Right cardiac atrium (tissue), 5 donors: ENCODE measurements at places on chromosomes 11 and 22.

GRCh38 chr11:117189941-117190544 is 9.1 kb upstream of the TAGLN start:
- DNase-seq = peak; percentile 34

GRCh38 chr11:106275151-106275550 is 197.7 kb downstream of the AASDHPPT start:
- DNase-seq = no peak

- DNase-seq = peak; percentile 76
These were observed 109.2 kb downstream of the CSNK2A3 start for GRCh38 chr11:11243590-11244469.

DNA sequence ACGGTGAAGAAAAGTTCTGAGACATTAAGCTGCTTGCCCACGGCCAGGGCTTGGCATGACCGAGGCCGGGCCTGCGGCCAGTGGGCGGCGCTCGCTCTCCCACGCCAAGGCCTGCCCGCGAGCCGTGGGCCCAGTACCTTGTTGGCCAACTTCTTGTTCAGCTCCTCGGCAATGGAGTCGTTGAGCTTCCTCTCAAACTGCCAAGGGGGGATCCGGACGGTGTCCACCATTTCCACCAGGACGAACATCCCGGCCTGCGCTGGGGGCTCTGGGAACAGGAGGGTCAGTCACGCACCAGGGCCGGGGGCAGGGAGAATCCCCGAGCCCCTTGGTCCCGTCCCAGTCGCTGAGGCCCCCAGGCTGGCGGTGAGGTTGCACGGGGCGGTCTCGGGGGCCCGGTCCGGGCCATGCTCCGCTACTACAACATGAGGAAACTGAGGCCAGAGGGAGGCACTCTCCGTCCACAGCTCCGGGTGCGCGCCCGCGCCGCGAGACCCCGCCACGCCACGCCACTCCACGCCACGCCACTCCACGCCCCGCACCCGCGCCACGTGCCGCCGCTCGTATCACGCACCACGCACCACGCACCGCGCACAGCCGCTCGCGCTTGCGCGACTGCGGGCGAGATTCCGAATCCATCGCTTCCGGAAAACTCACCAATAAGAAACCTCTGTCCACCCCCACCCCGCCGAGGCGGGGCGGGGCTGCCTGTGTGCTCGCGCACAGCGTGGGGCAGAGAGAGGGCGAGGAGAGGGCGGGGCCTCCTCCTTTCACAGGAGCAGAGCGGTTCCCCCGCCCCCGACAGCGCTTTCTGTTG is at the start of gene POLR3H:
POLR3H (minus strand) TSS at position 617 of the 817 bp plus-strand sequence; CDS start at position 248, 369 bp downstream.
- DNase-seq = peak; percentile 100

- no peak for DNase-seq
These were observed 627 bp downstream of the RNF215 start for GRCh38 chr22:30386608-30386959.

GRCh38 chr11:133048270-133048669 is 484.0 kb downstream of the OPCML start:
- no peak for DNase-seq

- no peak for DNase-seq
These were observed 889.4 kb upstream of the TENM4 start for GRCh38 chr11:80330264-80330663.

- DNase-seq = no peak
These were observed 3.9 kb upstream of the OR4C6 start for GRCh38 chr11:55658031-55658573.

GRCh38 chr11:110467556-110467955 is 37.8 kb downstream of the FDX1 start:
- no peak for DNase-seq

DNA sequence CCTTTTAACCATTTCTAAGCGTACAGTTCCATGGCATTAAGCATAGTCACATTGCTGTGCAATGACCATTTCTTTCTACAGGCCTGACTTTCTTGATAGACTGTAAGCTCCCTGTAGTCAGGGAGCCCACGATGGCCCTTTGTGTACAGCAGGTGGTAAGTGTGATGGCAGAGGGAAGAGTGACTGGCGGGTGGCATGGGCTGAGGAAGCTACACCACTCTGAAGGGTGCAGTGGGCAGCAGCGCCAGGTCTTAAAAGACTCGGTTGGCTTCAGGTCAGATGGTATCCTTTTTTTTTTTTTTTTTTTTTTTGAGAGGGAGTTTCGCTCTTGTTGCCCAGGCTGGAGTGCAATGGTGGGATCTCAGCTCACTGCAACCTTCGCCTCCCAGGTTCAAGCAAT is 1.6 kb downstream of the PPM1F start:
- no peak for DNase-seq

GRCh38 chr22:26837784-26838470 is 180.5 kb downstream of the MIAT start:
- DNase-seq = no peak

GRCh38 chr11:100441086-100441485 is 246.0 kb upstream of the ARHGAP42 start:
- no peak for DNase-seq

DNA sequence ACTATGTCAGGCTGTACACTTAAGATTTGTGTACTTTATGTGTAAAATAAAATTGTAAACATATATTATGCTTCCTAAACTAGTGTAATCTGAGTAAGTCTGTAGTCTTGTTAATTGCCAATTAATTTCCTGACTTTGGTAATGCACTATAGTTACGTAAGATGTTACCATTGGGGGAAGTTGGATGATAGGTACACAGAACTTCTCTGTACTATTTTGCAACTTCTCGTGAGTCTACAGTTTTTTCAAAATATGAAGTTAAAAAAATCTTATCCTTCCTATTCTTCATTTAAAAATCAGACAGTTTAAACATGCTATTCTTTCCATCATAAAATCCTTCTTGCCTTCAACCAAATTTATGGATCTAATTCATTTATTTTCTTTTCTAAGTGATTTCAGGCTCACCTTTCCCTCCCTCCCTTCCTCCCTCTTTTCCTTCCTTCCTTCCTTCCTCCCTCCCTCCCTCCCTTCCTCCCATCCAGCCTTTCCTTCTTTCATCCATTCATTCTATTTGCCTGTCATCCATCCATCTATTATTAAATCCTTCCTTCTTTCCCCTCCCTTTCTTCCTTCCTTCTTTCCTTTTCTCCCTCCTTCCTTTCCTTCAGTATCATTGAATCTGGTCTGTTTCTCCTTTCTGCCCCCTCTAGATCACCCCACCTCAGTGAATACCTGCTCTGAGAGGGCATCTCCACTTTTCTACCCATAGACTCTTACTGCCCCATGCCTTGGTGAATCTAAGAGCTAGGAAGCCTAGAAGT is 22.1 kb upstream of the ASCC2 start:
- no peak for DNase-seq

DNA sequence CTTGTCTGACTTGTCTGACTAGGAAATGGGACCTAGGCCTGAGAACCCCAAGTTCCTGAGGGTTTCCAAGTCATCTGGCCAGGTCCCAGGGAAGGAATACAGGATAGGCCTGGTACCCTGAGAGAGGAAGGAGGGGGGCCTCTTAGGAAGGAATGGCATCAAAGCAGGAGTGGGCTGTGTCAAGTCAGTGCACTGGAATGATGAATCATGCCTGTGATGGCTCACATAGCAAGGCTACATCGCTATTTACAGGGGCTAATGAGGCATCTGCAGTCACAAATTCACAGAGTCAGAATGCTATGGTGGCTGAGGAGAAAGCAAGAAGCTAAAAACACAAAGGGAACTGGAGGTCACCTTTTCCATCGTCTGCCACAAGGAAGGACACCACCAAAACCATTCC is 247.3 kb downstream of the NXPE2 start:
- no peak for DNase-seq

DNA sequence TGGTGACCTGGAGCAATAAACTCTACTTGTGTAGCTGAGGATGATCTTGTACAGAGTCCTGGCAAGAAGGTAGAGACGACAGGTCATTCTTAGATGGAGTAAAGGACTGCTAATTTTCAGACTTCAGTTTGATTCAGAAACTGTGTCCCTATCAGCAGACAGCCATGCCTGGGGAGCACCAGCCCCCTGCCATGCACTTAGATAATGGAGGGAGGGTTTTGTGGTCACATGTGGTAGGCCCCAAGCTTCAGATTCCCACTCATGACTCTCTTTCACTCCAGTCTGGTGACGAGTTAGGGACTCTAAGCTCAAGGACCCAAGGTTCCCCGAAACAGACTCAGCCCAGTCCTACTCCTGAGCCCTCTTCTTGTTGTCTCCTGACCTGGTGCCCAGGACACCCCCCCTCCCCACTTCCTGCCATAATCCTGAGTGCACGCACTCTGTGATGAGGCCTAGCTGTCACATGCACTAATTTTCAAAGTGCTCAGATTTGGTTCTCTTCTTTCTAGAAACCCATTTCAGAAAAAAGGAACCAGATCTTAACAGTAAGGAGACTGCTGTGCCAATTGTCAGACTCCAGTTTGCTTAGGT is 10.2 kb upstream of the AMPD3 start:
- no peak for DNase-seq

DNA sequence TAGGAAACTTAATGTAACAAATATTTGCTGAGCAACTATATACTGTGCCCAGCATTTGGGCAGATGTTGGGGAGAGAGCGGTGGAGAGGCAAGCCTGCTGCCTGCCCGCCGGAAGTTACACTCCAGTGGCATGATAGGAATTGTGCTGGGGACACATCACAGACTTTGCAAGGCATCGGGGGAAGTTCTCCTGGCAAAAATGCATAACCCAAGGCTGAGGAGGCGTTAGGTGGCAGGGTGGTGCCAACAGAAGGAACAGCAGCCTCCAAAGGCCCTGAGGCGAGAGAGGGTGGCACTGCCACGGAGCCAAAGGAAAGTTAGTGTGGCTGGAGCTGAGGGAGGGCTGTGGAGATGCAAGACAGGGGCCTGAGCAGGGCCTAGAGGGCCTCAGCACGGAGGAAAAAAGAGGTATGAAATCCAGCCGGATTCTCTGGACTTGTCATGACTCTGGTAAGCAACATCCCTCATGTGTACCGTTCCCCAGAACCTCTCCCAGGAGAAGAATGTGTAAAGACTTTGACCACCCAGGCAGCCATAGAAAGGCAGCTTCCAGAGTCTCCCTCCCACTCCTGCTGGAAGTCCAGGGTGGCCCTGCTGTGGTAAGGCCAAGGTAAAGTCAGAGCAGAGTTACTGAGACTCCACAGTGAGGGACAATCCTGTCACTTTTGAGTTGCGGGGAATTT is 76.1 kb upstream of the RAB1B start:
- peak; percentile 57 for DNase-seq

GRCh38 chr22:43471606-43472135 is 59.9 kb downstream of the MPPED1 start:
- DNase-seq = no peak

- DNase-seq = no peak
These were observed 51.5 kb upstream of the MTNR1B start for GRCh38 chr11:92917927-92918326.

DNA sequence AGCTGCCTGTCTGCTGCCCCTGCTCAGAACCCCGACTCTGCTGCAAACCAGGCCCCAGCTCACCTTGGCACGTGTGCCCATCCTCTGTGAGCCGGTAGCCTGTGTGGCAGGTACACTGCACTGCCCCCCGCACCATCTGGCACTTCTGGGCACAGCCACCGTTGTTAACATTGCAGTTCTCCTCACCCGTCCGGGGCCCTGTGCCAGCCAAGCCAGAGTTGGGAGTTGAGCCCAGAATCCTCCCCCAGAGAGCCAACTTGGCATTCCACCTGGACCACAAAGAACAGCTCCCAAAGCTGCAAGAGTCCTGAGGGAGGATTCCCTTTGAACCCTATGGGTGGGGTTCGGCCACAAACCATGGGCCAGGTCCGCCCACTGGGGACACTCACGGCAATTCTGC is 22.5 kb downstream of the LRP4 start:
- DNase-seq = peak; percentile 33

DNA sequence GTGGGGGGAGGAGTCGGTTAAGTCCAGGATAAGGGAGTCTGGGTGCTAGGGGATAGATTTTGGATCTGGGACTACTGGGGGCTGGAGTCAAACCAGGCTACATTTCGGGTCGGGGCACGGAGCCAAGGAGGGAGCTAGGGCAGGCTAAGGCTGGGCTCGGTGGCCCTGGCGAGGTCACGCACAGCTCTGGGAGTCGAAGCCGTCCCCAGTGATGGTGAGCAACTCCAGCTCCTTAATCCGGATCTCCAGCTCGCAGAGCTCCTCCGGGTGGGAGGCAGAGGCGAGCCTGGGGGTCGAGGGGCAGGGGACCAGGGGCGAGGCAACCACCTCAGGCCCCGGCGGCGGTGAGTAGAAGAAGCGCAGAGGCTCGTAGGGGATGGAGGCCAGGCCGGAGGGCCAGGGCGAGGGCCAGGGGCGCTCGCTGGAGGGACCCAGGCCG is 544 bp downstream of the C11orf91 start:
- DNase-seq = peak; percentile 77

GRCh38 chr11:4882543-4882942 is 843 bp downstream of the OR51T1 start:
- DNase-seq = no peak

GRCh38 chr11:61041755-61042518 is 60.4 kb upstream of the CD5 start:
- DNase-seq = peak; percentile 74

- no peak for DNase-seq
These were observed 1.5 kb downstream of the TNNT3 start for GRCh38 chr11:1920909-1921573.
